Uterus (tissue), 4 donors: ENCODE measurements at places on chromosomes 16 and 17. TPM values are rescaled to one million over a fixed set of nuclear protein-coding genes. Genes with fewer than 3 reads are reported as not detected.

Gene HLF
- total RNA-seq, result 22.0 TPM

Gene DHRS13
- 13.4 TPM for total RNA-seq

Gene SLC4A1
- total RNA-seq, result not detected

Gene LGALS9B
- not detected for total RNA-seq

Gene CFAP52
- total RNA-seq, result 1.0 TPM

Gene AGRP
- not detected for total RNA-seq

GRCh38 chr16:25020112-25020631, 5.0 kb upstream of the ARHGAP17 start:
- H3K36me3 ChIP-seq, result no peaks in the 10 kb centered on the region
- H3K27me3 ChIP-seq, result no peaks in the 10 kb centered on the region
- no peak overlapping the region for H3K4me3 ChIP-seq
- no peaks in the 10 kb centered on the region for H3K4me1 ChIP-seq

GRCh38 chr17:82013341-82013740, 9.3 kb downstream of the CENPX start:
- no peaks in the 10 kb centered on the region for H3K4me1 ChIP-seq
- H3K36me3 ChIP-seq, result no peaks in the 10 kb centered on the region
- no peak overlapping the region for H3K4me3 ChIP-seq
- no peaks in the 10 kb centered on the region for H3K27me3 ChIP-seq
- DNase-seq, result peak; percentile 58

DNA sequence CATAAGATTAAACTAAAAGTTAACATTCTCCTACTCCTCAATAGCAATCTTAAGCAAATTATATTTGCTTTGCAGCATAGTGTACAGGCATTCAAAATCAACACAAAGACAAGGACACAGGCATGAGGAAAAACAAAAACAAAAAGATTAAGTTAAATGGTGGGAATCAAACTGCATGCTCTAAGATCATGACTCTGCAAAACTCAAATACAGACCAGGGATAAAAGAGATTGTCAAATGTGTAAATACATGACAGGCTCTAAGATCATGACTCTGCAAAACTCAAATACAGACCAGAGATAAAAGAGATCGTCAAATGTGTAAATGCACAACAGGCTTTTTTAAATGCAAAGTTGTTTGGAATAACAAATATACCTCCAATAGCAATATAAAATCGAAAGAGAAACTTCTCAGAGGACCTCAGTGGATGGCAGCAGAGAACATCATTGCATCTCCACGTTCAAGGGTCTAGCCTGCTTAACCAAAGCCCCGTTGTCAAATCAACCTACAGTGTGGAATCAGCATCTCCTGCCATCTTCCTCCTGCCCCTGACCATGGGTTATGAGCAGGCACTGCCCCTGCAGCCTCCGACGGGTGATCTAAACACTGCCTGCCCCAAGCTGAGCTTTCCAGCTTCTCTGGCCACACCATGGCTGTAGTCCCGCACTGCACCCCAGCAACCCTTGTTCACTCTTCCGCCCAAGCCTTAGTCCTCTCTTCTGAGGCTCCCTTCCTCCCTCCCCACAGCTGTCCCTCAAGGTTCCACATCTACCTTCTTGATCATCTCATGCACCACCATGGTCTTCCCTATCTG, 446.1 kb downstream of the SOX9 start:
- no peak overlapping the region for H3K27ac ChIP-seq

DNA sequence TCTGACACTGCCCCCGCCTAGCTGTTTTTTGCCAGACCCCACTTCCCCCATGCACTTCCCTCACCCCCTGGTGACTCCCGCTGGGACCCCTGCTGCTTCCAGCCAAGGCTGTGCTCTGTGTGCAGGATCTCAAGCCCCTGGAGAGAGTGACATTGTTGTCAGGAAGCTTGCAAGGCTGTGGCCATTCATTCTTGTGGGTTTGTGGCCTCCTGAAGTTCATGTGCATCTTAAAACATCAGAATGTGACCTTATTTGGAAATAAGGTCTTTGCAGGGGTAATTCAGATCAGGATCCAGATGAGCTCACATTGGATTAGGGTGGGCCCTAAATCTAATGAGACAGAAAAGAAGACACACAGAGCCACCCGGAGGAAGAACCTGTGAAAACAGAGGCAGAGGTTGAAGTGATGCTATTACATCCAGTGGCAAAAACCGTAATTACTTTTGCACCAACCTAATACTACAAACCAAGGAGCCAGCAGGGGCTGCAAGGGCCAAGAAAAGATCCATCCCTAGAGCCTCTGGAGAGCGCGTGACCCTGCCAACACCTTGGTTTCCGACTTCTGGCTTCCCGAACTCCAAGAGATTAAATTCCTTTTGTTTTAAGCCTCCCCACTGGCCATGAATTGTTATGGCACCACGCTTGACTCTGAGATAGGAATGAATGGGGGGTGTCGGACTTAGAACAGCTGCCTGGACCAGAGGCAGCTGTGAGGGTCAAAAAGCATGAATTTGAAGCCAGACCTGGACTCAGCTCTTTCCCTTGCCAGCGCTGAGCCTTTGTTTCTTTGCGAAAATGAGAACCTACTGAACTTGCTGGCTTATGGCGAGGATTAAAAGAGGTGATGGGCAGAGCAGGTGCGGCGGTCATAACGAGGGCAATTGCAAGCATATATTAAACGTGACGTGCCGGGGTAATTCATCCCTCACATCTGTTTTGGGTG, 75.5 kb downstream of the BMERB1 start:
- H3K4me1 ChIP-seq, result no peaks in the 10 kb centered on the region
- H3K27ac ChIP-seq, result no peak overlapping the region

DNA sequence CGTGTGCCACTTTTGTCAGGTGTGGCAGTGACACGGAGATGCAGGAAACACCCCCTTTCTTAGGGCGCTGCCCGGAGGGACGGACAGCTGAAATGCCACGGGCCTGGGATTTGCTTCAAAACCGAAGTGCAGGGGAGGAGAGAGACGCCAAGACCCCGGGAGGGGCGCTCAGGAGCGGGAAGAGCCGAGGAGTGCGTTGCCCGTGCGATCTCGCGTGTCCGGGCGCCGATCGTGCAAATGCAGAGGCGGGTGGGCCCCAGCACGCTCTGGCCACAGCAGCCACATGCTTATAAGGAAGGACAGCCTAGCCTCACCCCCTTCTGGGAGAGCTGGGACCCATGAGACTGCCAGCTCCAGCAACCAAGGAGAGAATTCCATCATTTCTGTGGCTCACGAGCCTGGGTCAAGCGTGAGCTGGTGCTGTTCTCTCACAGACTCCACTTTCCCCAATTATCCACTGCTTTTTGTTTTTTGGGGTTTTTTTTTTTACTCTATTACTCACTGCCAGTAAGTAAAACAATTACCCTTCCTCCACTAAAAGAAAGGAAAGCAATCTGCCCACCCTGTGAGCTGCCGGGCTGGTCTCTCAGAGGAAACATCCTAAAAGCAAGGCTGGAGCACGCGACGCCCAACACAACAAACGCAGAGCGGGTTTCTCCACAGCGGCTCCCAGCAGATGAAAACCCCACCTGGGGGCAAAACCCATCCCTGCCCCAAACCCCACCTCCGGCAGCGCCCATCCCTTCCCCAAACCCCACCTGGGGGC, 27.2 kb upstream of the C16orf95 start:
- H3K4me3 ChIP-seq, result no peak overlapping the region
- no peaks in the 10 kb centered on the region for H3K27me3 ChIP-seq
- H3K27ac ChIP-seq, result peak overlapping the region; percentile 50
- H3K4me1 ChIP-seq, result no peaks in the 10 kb centered on the region

DNA sequence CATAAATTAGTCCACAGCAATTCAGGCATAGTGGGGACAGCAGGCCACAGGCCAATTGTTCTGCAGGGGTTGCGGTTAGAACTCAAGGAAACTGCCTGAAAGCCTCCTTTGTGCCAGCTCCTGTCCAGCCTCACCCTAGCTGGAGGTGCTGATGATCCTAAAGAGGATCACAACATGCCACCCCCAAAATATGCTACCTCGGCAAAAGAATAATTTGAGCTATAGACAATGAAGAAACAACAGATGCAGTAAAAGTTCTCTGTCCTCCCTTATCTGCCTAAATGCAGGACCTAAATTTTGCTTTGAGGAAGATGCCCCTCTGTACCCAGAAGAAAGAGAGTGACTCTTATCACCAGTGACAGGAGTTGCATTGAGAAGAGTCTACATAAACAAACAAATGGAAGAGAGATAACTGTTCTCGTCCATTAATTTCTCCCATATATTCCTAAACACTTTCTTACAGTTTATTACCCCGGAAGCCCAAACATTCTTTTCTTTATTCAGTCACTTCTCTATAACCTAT, 14.7 kb downstream of the ALOX15 start:
- no peaks in the 10 kb centered on the region for H3K36me3 ChIP-seq
- DNase-seq, result no peak
- H3K4me3 ChIP-seq, result no peak overlapping the region
- no peak overlapping the region for H3K27ac ChIP-seq
- H3K4me1 ChIP-seq, result no peaks in the 10 kb centered on the region

DNA sequence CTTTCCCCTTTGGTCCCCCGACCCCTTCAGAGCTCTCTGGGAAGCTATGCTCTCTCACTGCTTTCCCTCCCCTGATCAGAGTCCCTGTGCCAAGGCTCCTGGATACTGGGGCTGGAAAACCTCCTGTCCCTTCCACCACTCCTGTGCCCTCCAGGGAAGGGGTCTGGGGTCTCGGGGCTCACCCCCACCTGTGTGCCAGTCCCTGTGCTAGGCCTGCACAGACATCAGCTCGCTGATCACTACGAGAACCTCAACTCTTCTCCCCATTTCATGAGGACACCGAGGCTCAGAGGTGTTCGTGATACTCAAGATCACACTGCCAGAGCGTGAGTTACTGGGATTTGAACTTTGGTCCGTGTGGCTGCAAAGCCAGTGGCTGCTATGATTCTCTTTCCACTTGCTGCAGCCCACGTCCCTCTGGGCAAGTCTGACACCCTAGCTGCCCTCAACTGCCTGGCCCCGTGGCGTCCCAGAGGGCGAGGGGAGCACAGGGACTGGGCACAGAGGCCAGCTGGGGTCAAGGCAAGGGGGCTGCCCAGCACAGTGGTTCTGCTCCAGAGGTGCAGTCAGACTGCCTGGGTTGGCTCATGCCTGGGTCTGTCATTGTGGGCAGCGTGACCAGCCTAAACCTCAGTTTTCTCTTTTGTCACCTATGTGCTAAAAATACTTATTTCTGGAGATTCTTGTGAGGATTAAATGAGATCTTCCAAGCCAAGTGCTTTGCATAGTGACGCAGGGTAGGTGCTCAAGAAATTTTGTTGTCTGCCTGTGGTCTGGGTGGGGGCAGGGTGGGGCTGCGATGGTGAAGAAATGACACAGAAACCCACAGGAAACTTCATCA, 43.8 kb upstream of the TOB1 start:
- H3K4me3 ChIP-seq, result no peak overlapping the region
- no peak for DNase-seq
- H3K36me3 ChIP-seq, result no peaks in the 10 kb centered on the region
- H3K27me3 ChIP-seq, result no peaks in the 10 kb centered on the region

- no peaks in the 10 kb centered on the region for H3K27me3 ChIP-seq
- H3K36me3 ChIP-seq, result no peaks in the 10 kb centered on the region
- no peaks in the 10 kb centered on the region for H3K4me1 ChIP-seq
- H3K4me3 ChIP-seq, result no peak overlapping the region
- DNase-seq, result no peak
- no peak overlapping the region for H3K27ac ChIP-seq
Measured at GRCh38 chr16:84660973-84661372, 12.7 kb downstream of the KLHL36 start.

GRCh38 chr17:6023036-6023831, 46.9 kb upstream of the WSCD1 start:
- DNase-seq, result no peak
- no peaks in the 10 kb centered on the region for H3K36me3 ChIP-seq
- no peaks in the 10 kb centered on the region for H3K4me1 ChIP-seq
- H3K27ac ChIP-seq, result no peak overlapping the region

DNA sequence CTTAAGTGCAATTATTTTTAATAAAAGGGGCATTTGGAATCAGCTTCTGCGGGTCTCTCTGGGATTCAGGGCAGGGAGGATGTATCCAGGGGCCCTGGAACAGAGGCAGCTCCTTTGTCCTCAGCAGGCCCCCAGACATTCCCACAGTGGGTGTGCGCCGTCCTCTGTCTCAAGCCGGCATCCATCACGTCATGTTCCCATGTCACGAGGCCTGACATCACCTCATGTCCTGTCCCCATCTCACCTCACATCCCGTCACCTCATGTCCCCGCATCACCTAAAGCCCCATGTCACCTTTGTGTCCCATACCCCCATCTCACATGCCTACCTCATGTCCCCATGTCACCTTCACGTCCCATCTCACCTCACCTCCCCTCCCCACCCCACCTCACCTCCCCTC, 18.5 kb downstream of the GAA start:
- no peaks in the 10 kb centered on the region for H3K27me3 ChIP-seq
- H3K4me3 ChIP-seq, result no peak overlapping the region
- DNase-seq, result no peak

GRCh38 chr17:80026359-80027042, 9.2 kb downstream of the TBC1D16 start:
- H3K27me3 ChIP-seq, result no peaks in the 10 kb centered on the region
- H3K27ac ChIP-seq, result no peak overlapping the region
- peaks cover 12% of the 10 kb centered on the region for H3K4me1 ChIP-seq
- no peaks in the 10 kb centered on the region for H3K36me3 ChIP-seq

DNA sequence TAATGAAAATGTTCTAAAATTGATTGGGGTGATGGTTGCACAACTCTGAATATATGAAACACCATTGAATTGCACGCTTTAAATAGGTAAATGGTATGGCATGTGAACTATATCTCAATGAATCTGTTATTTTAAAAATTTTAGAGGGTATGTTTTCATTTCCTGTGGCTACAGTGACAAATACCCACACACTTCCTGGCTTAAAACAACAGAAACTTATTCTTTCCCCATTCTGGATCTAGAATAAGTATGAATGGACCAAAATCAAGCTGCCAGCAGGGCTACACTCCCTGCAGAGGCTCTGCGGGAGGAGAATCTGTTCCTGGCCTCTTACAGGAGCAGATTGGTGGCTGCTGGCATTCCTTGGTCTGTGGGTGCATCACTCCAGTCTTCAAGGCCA, 11.3 kb upstream of the PECAM1 start:
- no peaks in the 10 kb centered on the region for H3K36me3 ChIP-seq
- no peak for DNase-seq

- no peaks in the 10 kb centered on the region for H3K27me3 ChIP-seq
- H3K4me3 ChIP-seq, result peak overlapping the region; percentile 79
- H3K27ac ChIP-seq, result peak overlapping the region; percentile 74
- no peaks in the 10 kb centered on the region for H3K36me3 ChIP-seq
- peaks cover 6% of the 10 kb centered on the region for H3K4me1 ChIP-seq
- DNase-seq, result no peak
Measured at GRCh38 chr17:81222620-81222905, 202 bp downstream of the CEP131 start.

DNA sequence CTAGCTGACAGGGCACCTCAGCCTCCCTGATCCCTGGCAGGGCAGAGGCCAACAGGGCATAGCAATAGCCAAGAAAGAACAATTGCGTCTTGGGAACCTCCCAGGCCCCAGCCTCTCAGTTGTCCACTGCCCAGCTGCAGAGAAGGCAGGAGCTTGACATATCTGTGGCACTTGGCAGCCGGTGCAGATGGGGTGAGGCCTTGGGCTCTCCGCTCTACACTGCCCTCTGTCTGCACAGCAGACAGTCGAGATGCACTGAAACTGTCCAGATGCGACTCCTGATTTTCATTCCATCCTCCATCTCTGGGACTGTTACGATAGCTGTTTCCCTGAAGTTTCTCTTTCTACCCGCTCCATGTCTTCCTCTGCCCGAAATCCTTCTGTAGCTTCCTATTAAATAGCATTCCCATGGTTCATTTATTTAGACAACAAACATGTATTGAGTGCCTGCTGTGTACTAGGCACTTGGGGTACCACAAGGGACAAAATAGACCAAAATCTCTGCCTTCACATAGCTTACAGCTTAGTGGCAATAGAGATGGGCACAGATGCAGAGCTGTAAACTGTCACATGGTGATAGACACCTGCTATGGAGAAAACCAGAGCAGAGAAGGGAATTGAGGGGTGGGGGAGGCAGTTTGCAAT, 3.3 kb downstream of the POLR3E start:
- no peaks in the 10 kb centered on the region for H3K27me3 ChIP-seq
- no peak overlapping the region for H3K27ac ChIP-seq
- no peaks in the 10 kb centered on the region for H3K36me3 ChIP-seq
